Neural crest cell (in vitro differentiated cells): ENCODE measurements at places on chromosomes 3 and 15. TPM values are rescaled to one million over a fixed set of nuclear protein-coding genes. Genes with fewer than 3 reads are reported as not detected.

- no peak for DNase-seq
Measured at GRCh38 chr15:32864051-32864450, 146.2 kb downstream of the GREM1 start.

DNA sequence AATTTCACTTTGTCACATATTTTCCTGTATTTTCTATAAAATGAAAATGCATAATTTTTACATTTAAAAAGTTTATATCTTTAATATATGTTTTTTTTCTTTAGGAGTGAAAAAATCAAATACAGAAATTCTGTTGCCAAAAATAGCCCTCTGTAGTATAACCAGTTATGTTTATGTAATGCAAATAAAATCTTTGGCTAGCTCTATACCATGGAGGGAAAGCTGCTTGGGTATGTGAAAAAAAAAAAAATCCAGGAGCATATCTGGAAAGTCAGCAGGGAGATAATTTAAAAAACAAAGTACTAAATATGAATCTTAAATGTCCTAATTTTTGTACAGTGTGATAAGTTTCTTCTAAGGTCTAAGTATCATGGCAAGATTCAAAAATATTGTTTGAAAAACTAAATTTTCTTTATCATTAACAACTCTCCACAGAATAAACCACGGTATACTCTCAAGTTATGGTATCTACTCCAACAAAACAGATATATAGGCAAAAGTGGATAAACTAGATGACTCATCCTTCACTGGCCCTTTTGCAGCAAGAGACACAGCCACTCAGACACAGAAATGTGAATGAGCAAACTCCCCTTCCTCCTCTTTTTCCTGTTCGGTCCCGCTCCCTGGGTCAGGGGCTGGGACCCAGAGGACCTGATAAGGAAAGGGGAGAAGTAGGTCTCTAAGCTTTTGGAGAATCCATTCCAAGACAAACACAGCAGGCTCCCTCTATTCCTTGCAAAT is 66.6 kb downstream of the PDZRN3 start:
- no peak for DNase-seq

GRCh38 chr3:134356411-134357040 is 17.7 kb downstream of the AMOTL2 start:
- DNase-seq: no peak

GRCh38 chr15:39315206-39315850 is 265.6 kb upstream of the THBS1 start:
- DNase-seq: no peak

Gene PML
- 30.6 and 38.0 TPM in 2 replicates for total RNA-seq
